Fibroblast of lung (primary cell): ENCODE measurements at places on chromosomes 5 and 9. TPM values are rescaled to one million over a fixed set of nuclear protein-coding genes. Genes with fewer than 3 reads are reported as not detected.

- no peak overlapping the region for H3K4me3 ChIP-seq
- no peaks in the 10 kb centered on the region for H3K4me1 ChIP-seq
- H3K27ac ChIP-seq = no peak overlapping the region
- no peaks in the 10 kb centered on the region for H3K27me3 ChIP-seq
- no peaks in the 10 kb centered on the region for H3K36me3 ChIP-seq
Observed at GRCh38 chr9:69919461-69920061, 98.9 kb downstream of the CFAP95 start.

DNA sequence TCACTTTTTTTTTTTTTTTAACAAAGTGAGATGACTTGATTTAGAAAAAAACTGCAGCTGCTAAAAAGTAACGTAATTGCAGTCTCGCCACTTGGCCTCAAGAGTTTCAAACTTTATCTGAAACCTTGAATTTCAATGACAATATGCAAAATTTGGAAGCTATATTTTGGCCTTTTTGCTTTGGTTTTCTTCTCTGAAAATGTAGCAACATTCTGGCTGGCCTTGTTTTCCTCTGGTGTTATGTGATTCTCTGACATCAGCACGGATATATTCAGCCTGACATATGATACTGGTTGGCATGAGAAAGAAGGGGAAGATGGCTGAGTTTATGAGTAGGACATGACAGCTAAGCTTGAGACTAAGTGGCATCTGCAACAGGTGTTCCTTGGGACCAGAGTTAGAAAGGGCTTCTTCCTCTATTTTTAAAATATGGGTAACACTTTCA is 136.5 kb downstream of the MEF2C start:
- no peaks in the 10 kb centered on the region for H3K4me1 ChIP-seq
- H3K4me3 ChIP-seq = no peak overlapping the region
- no peaks in the 10 kb centered on the region for H3K27me3 ChIP-seq
- H3K36me3 ChIP-seq = no peaks in the 10 kb centered on the region
- H3K27ac ChIP-seq = no peak overlapping the region

- no peak overlapping the region for H3K27ac ChIP-seq
- DNase-seq = no peak
- no peaks in the 10 kb centered on the region for H3K4me1 ChIP-seq
- H3K27me3 ChIP-seq = no peaks in the 10 kb centered on the region
- H3K36me3 ChIP-seq = no peaks in the 10 kb centered on the region
Observed at GRCh38 chr5:97847920-97848631, 665.0 kb upstream of the RIOK2 start.

GRCh38 chr9:101437806-101438232 is 2.2 kb upstream of the ALDOB start:
- H3K27me3 ChIP-seq = no peaks in the 10 kb centered on the region
- DNase-seq = peak; percentile 7
- H3K27ac ChIP-seq = no peak overlapping the region
- no peaks in the 10 kb centered on the region for H3K4me1 ChIP-seq
- no peaks in the 10 kb centered on the region for H3K36me3 ChIP-seq

DNA sequence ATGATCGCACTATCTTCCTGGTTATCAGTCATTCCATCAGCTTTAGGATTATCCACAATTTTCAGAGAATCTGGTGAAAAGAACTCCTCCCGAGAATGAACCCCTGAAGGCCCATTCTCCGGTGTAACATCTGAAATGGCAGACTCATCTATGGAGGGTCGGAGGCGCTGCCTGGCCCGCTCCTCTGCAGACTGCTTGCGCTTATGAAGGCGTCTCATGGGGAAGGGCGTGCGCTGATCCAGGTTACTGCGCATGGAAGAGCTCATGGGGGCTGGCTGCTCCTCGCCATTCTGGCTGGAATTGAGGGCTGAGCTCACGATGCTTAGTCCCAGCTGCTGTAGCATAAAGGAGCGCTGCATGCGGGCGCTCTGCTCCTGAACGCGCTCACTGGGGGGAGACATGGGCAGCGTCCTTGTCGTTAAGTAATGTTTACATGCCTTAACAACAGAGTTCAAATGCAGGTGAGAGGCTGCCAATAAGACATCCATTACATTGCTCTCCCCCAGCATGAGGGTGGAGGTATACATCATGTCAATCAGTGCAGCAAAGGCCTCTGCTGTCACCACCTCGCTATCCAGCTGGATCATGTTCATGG is 19.4 kb downstream of the GRHPR start:
- H3K27ac ChIP-seq = no peak overlapping the region
- no peak for DNase-seq
- H3K4me1 ChIP-seq = no peaks in the 10 kb centered on the region
- no peak overlapping the region for H3K4me3 ChIP-seq

DNA sequence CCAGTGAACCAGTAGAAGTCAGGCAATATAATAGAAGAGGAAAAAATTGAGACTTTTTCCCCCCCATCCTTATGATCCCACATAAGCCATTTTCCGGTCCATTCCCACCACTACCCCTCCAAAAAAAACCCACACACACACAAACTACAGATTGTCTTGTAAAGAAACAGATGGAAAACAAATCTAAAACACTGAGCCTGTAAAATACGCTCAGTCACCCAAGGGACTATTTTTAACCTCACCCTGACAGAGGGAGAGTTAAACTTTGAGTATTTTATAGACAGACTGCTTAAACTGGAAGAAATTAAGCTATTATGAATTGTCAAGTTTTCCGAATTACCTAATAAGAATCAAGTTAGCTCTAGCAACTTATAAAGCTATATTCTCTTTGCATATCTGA is 471.8 kb upstream of the C9orf72 start:
- no peak overlapping the region for H3K27ac ChIP-seq
- H3K4me1 ChIP-seq = no peaks in the 10 kb centered on the region
- H3K27me3 ChIP-seq = no peaks in the 10 kb centered on the region
- no peak for DNase-seq

The GSN gene
- total RNA-seq = 326 and 588 TPM in 2 replicates
